Naive thymus-derived CD8-positive, alpha-beta T cell (primary cell): ENCODE measurements at places on chromosomes 6 and 20.

GRCh38 chr20:63735859-63736718 lies at the start of gene LIME1:
Gene LIME1 (plus strand): TSS chr20:63736664. CDS start chr20:63737550, 886 bp downstream.
- peak; percentile 91 for DNase-seq

DNA sequence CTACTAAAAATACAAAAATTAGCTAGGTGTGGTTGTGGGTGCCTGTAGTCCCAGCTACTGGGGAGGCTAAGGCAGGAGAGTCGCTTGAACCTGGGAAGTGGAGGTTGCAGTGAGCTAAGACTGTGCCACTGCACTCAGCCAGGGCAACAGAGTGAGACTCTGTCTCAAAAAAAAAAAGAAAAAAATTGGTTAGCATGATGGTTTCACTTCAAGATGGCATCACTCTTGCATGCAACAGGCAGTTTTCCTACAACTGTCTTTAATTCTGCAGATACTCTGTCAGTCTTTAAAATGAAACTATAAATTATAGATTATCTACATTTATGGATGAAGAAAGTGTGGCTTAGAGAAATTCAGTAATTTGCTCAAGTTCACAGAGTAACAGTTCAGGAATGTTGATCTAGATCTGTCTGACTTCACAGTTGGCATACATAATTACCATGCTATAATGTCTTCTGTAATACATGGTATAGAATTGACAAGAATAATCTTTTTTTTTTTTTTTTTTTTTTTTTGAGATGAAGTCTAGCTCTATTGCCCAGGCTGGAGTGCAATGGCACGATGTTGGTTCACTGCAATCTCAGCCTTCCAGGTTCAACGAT lies 27.0 kb downstream of the ITCH start:
- DNase-seq = no peak

DNA sequence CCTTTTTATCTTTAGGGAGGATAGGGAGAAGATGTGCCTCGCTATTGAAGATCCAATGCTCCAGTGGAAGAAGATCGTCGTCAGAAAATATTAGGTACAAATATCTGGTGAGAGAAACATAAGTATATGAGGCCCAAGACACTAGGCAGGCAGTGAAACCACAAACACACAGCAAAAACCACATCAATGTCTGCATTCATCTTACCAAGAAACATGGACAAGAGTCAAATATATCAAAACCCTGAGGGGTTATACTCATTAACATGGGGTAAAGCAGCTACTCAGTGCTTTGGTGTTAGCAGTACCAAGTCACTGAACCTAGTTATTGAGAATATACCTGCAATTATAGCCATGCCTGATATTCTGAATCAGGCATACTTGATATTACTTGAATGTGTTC lies 101.4 kb upstream of the FAM184A start:
- DNase-seq = no peak

DNA sequence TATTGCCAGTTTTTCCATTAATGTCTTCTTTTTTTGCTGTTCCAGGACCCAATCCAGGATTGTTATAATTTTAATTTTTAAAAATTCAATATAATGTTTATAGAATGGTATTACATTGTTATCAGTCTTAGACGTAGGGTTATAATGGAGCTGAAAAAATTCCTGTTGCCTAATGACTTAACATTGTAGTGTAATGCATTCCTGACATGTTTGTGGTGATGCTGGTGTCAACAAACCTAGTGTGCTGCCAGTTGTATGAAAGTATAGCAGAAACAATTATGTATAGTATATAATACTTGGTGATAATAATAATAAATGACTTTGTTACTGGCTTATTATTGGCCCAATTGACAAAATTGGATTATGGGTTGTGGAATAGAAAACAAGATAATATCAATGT lies 30.4 kb downstream of the KIZ start:
- no peak for DNase-seq

DNA sequence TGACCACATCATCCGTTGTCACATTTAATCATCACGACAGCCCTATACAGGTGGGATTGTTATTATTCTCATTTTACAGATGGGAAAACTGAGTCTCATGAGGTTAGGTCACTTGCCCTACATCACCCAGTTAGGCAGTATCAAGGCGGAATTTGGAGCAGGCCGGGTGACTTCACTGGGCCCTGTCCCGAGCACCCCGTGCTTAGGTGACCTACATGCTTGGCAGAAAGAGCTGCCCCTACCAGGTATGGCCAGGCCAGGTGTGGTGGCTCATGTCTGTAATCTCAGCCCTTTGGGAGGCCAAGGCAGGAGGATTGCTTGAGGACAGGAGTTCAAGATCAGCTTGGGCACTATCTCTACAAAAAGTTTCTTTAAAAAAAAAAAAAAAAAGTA lies 44.0 kb downstream of the RIN2 start:
- no peak for DNase-seq

DNA sequence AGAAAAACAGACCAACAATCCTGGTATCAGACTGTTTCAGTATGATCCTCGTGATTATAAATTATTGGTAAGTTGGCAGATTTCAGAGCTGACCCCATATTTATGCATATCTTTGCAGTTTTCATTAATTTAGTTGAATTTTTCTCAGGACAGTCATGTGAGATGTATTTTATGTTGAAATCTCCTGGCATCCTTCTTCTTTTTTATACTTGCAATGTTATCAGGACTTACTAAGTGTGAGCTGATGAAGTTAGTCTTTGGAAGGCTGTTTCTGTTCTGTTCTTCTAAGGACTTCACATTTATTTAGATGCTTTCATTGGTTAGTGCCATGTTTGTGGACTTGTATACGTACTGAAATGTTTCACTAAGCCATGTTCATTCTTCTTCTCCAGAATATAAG lies 17.2 kb downstream of the SMPDL3A start:
- DNase-seq = no peak

GRCh38 chr6:155313602-155314091 lies 637 bp downstream of the TFB1M start:
- DNase-seq = no peak

GRCh38 chr6:11008821-11009220 lies 35.3 kb downstream of the ELOVL2 start:
- no peak for DNase-seq

GRCh38 chr20:37934634-37935375 lies 31.9 kb downstream of the VSTM2L start:
- DNase-seq = no peak

GRCh38 chr6:131982740-131983259 lies 31.6 kb upstream of the CCN2 start:
- no peak for DNase-seq

- no peak for DNase-seq
Observed at GRCh38 chr6:144310765-144311164, 25.6 kb downstream of the UTRN start.

GRCh38 chr6:114108119-114109002 lies 137.4 kb upstream of the HDAC2 start:
- no peak for DNase-seq

DNA sequence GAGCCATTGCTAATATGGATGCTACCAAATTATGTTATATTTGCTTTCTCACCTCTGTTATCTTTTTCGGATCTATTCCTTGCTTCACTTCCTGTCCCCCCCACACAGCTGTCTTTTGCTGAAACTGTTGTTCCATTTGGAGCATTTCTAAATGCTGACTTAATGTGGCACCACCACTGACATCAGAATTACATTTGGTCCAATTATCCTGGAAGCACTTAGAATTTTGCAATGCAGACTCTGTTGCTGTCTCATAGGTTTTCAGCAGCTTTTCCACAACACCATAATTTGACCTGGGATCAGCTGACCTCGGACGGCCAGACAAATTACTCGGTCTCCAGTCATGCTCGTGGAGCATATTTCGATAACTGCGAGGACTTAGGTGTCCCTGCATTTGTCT lies 12.8 kb downstream of the KIAA0408 start:
- DNase-seq = no peak
